Hepatic stellate cell (primary cell): ENCODE measurements at places on chromosomes 16 and 17.

GRCh38 chr17:21089933-21090901 lies 36.5 kb upstream of the DHRS7B start:
- DNase-seq, result no peak

- no peak for DNase-seq
These were observed 32.9 kb upstream of the GOSR2 start for GRCh38 chr17:46889992-46890564.

DNA sequence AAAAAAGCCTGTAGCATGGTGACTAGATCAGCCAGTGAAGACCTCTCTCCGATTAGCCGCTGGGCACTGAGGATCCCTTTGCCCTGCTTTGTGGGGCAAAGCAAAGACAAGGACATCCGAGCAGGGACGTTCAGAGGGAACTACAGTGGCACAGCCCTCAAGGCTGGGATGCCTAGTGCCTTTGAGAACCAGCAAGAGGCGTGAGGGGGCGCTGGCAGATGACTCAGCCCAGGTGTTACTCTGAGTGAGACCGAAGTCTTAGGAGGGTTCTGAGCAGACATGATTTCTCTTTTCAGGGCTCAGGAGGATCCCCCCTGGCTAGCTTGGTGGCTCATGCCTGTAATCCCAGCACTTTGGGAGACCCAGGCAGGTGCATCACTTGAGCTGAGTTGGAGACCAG lies 178.6 kb downstream of the CPPED1 start:
- no peak for DNase-seq

DNA sequence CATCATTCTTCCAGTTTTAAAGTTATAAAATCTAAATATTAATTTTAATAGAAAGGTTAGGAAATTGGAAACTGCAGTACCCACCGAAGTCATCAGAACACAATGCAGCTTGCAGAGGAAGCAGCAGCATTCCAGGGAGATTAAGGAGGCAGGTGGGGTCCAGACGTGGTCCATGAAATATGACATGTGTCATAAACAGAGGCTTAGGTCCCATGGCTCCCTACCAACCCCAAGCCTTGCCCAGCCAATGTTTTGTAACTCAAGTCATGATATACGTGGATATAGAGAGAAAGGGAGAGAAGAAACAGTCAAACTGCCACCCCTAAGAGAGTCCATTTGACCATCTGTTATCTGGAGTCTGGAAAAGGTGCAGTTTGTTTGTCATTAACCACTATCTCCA lies 670.0 kb downstream of the TOX3 start:
- no peak for DNase-seq
